CD4-positive, alpha-beta T cell treated with Interferon gamma for 1 hour (primary cell): ENCODE measurements at places on chromosomes 7 and 10.

- no peak for DNase-seq
Measured at GRCh38 chr7:91912494-91912893, 28.2 kb upstream of the AKAP9 start.

- no peak for DNase-seq
Measured at GRCh38 chr10:10778959-10779358, 238.7 kb upstream of the CELF2 start.

DNA sequence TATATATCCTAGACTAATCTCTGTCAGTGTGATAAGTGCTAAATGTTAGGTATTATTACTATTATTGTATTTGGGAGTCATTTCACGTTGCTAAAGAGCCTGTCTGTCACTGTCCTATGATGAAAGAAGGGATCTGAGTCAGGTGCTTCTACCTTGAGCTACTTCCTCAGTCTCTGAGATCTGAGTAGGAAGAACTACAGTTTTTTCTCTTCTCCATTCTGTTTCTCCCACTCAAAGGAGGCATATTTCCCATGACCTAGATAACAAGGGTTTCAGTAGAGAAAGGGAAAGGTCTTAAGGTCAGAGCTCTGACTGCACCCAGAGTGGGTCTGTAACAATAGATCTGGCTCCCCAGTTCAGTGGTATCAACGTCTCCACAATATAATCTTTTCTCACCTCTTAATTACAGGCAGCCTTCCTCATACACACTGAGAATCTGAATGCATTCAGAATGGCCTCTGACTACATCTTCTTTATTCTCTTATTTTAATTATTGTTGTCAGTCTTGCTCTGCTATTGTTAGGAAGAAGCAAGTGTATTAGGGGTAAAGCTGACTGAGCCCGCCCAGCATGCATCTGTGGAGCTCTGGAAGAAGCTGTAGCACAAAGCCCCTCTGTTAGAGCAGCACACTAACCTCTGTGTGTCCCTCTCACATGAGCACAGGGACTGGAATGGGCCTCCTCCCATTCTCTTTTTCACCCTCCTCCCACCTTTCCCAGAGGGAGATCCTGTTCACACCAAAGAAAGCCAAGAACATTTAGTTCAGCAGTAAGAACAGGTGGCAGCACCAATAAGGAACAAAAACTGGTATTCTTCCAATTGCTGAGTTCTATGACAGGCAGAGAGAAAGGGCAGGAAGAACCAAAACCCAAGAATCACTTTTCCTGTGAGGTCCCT lies 38.1 kb downstream of the USP54 start:
- DNase-seq, result no peak

DNA sequence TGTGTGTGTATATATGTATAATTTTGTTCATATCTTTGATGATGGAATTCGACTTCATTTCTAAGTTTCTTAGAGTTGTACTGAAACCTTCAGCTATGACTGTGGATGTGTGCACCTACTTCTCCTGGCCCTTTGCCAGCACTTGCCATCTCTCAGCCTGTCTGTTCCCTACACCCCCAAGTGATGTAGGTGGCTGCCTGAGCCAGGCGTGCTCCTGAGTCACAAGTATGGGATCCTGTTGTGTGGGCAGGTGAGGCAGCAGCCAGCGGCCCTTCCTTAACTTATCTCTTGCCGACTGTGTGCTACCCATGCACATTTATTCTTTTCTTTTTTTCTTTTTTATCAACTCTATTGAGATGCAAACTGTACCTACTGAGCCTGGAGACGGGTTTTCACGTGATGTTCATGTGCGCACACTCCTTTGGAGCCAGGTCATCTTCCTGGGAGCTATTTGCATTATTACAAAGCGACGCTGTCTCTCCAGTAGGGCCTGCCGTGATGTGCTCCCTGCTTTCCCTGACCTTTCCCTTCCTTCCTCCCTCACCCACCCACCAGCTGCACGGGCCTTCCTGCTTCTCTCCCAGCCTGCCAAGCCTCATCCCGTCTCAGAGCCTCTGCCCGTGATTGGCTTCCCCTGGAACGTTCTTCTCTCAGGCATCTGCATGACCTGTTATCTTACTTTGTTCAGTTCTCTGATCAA lies 31.3 kb upstream of the GALNT11 start:
- no peak for DNase-seq

DNA sequence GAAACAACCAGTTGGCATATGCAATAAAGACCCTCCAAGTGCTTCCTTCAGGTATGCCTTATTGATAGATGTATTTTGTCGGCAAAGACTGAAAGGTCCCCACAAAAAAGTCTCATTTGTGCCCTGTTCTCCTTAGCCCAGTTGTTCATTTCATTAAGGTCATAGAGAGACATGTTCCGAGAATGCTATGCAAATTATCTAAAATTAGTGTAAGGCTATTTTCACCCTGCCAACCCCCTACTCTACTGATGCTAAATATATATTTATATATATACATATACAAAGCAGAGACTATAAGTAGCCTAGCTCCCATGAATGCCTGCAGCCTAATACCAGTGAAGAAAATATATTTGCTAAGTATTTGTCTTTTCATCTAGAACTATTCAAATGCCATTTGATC lies 96.7 kb upstream of the ADO start:
- DNase-seq, result no peak

DNA sequence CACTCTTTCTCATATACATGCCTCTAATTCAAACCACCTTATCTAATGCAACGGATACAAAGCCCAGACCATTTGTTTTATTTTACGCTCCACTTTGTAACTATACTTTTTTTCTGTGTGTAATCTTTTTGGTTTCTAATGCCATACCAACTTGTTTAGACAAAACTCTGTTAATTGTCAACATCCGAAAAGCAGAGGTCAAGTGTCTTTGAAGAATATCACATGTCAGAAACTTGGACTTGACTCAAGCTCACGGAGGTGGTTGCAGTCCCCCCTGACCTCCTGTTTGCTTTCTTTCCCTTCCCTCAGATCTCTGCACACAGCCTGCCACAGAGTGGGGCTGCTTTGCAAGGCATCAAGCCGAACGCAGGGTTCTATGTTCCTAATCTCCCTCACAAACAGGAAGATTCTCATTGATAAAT lies 698.9 kb downstream of the PARD3 start:
- no peak for DNase-seq

DNA sequence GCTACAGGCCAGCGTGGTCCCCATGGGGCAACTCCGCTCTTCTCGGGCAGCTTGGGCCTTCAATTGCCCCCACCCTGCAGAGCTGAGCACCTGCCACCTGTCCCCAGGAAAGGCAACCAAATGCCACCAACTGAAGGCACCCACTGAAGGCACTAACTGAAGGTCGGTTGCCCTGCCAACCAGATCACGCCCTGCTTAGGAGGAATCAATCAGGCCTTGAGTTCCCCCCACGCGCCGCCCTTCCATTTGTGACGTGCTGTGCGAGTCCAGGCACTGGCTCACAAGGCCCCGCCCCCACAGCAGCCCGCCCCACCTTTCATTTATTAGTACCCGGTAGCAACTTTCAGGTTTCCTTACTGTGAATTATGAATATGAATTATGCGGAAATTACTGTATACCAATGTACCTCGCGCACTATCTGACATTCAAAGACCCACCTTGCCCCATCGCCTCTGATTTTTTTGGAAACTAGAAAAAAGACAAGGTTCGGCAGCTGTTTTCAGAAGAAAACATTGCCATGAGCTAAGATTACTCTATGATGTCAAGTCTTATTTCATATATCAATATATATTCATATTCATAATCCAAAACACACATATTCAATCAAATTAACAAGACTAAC lies 83.6 kb upstream of the ABI1 start:
- no peak for DNase-seq
